ENCODE measurements at places on chromosomes 11 and 22.
A peak's percentile ranks its signal among the peaks of the same experiment; 100 is the strongest.

DNA sequence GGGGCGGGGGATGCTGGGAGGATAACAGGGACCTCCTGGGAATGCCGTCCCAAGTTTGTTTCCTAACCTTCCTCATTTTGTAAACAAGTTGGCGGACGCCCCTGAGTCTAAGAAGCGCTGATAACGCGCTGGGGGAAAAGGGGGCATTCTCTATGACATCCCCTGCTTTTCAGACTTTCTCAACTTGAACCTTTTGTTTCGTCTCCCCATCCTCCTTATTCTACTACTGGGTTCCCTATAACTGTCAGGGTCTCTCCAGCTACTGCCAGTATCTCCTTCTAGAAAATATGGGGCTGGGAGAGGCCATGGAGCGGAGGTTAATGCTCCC lies 654 bp downstream of the TMEM86A start:
- DNase-seq: no peak

- DNase-seq: no peak
Observed at GRCh38 chr11:35139722-35140282, 831 bp downstream of the CD44 start.

DNA sequence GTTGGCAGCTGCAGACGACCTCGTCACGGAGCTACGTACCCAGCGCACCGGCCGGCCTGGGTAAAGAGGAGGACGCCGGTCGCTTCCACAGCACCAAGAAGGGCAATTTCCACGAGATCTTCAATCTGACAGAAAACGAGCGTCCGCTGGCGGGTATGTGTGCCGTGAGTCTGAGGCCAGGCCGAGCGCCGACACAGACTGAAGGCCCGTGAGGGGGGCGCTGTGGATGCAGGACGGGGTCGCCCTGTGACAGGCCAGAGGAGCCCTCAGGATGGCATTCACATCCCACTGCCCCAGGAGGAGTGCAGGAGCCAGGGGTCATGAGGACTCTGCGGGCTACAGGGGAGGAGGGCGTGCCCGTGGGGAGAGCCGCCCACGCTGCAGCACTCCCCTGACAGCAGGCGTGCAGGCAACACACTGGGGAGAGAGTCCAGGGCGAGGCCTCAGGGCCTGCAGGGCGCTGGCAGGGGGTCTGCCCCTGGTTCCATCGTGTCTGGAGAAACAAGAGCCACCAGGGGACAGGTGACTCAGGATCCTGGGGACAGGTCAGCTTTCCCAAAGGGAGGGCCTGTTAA lies 53.6 kb downstream of the GRAMD4 start:
- no peak for DNase-seq

- DNase-seq: peak; percentile 4
Observed at GRCh38 chr22:28791841-28792490, 8.4 kb downstream of the XBP1 start.

GRCh38 chr11:15180212-15180792 lies 65.6 kb downstream of the INSC start:
- DNase-seq: no peak
